ENCODE measurements at places on chromosomes 6 and 20.
A peak's percentile ranks its signal among the peaks of the same experiment; 100 is the strongest.

GRCh38 chr20:43691928-43692524 is 25.1 kb downstream of the MYBL2 start:
- H3K4me3 ChIP-seq: no peak overlapping the region
- H3K36me3 ChIP-seq: no peaks in the 10 kb centered on the region
- no peak for DNase-seq

GRCh38 chr6:134714679-134715078 is 235.2 kb downstream of the ALDH8A1 start:
- H3K27me3 ChIP-seq: no peaks in the 10 kb centered on the region
- peaks cover 7% of the 10 kb centered on the region for H3K4me1 ChIP-seq
- H3K27ac ChIP-seq: no peak overlapping the region
- no peaks in the 10 kb centered on the region for H3K36me3 ChIP-seq

- H3K27me3 ChIP-seq: no peaks in the 10 kb centered on the region
- no peaks in the 10 kb centered on the region for H3K4me1 ChIP-seq
- H3K36me3 ChIP-seq: no peaks in the 10 kb centered on the region
- peak overlapping the region; percentile 79 for H3K27ac ChIP-seq
- H3K4me3 ChIP-seq: no peak overlapping the region
These were observed 15.2 kb upstream of the MRPS18A start for GRCh38 chr6:43702534-43703440.

GRCh38 chr6:116373300-116373699 is 2.6 kb downstream of the DSE start:
- no peak overlapping the region for H3K27ac ChIP-seq
- peaks cover 9% of the 10 kb centered on the region for H3K4me1 ChIP-seq
- no peak for DNase-seq

DNA sequence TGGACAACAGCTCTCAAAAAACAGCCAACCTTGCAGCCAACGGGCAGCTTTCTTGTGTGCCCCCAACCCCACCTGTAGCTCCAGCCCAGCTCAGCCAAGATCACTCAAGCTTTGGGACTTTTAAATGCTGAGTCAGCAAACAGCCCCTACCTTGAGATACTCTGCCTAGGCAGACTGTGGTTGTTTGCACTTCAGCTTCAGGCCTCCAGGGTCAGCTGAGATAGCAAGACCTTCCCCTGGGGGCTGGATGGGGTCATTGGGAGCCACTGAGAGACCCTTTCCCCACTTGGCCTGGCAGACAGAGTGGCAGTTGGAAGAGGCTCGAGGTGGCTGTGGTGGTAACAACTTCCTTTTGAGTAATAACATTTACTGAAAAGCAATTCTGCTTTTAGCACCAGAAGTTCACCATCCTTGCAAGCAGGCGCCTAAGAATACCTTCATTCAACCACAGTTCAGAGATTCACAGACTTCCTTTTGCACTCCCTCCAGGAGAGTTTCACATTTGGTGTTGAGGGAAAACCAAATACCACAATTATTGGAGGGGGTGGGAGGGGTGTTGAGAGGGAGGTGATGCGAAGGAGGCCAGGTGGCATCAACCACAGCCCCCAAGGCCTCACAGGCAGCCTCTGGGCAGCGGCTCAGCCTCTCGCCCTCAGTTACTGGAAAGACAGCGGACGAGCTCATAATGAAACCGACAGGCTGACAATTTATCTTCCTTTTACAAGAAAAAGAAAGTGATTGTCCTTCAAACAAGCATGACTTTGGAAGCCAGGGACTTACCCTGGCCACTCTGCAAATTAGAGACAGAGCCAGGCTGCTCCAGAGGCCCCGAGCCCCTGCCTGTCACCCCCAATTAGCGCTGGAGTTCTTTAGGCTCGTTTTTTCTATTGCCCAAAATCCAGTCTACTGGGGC is 148.1 kb downstream of the CEBPB start:
- H3K4me1 ChIP-seq: peaks cover under 1% of the 10 kb centered on the region
- H3K27me3 ChIP-seq: no peaks in the 10 kb centered on the region
- no peak overlapping the region for H3K27ac ChIP-seq

DNA sequence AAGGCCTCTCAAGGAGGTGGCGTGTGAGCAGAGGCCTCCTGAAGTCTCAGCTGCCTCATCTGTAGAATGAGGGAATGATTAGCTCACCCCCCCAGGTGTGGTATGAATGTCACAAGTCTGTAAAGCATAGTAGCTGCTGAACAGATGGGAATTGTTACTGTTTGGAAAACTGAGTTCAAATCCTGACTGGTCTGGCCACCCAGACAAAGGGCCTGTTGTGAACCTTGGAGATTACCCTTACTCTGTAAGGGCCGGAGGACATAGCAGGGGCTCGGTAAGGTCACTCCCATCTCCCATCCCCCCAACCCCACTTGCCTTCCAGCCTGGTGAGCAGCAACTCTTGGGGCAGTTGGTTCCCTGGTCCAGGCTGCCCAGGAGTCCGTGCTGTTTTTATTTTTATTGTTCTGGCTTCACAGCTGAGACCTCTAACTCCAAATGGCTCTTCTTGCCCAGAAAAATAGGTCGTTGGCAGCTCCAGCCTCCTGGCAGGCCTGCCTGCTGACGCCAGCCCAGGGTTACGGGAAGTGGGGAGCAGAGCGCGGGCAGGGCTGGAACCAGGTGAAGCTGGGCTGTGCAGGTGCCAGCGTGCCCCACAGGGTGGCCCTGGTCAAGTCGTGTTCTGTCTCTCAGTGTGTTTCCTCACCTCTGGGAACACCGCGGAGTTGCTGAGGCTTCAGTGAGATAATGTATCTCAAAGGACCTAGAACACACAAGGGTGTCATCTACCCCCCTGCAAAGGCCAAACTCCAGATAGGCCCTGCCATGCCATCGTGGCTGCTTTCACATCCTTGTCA is 4.5 kb upstream of the SIRPA start:
- H3K27ac ChIP-seq: peak overlapping the region; percentile 29
- DNase-seq: peak; percentile 78
- H3K4me1 ChIP-seq: peaks cover 21% of the 10 kb centered on the region
- H3K27me3 ChIP-seq: no peaks in the 10 kb centered on the region
- H3K4me3 ChIP-seq: no peak overlapping the region

DNA sequence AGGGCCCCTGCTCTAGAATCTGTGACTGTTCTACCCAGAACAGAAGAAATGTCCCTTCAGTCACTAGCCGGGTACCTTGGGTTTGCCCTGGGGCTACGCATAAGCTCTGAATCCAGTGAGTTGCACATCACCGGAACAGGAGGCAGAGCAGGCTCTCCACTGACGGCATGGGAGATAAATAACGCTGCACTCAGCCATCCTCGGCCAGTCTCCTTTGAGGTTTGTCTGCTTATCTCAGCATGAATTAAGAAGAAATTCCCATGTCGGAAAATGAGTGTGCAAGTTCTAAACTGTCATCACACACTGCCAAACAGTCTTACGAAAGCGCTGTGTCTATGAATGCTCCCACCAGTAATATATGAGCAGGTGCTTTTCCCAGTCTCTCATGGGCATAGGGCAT is 90.8 kb downstream of the FAM50B start:
- H3K4me3 ChIP-seq: no peak overlapping the region
- DNase-seq: no peak
- no peak overlapping the region for H3K27ac ChIP-seq
- H3K36me3 ChIP-seq: no peaks in the 10 kb centered on the region
- no peaks in the 10 kb centered on the region for H3K27me3 ChIP-seq

DNA sequence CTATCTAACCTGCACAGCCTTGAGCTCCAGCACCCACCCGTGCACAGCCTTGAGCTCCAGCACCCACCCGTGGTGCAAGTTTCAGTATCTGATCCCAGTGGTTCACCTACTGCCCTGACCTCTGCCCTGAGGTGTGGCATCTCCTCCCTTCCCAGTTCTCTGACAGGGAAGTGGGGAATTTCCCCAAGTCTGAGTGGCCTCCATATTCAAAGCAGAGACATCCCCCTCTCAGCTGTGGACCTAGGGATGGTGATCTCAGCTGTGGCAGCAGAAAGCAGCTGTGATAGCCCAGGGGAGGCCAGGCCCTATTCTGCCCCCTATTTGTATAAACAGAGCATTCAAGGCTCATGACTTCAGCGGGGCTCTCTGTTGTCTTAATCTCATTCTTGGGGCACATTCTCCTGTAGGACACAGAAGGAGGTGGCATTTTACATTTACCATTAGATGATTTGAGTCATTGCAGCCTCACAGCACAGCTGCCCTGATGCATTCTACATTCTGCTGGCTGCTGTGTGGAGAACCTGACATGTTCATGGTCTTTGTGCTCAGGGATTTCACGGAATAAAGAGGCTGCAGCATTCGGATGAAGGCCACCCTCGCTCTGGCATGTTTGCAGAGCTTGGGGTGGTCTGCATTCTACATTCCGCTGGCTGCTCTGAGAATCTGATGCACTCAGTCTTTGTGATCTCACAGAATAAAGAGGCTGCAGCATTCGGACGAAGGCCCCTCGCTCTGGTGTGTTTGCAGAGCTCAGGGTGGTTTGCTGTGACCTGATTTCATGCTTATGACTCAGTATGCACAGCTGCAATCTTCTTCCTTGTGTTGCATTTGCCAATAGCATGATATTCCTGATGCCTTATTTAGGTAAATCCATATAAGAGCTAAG is 16.9 kb downstream of the GPR31 start:
- DNase-seq: no peak
- H3K27me3 ChIP-seq: no peaks in the 10 kb centered on the region
- no peaks in the 10 kb centered on the region for H3K36me3 ChIP-seq
- no peaks in the 10 kb centered on the region for H3K4me1 ChIP-seq

DNA sequence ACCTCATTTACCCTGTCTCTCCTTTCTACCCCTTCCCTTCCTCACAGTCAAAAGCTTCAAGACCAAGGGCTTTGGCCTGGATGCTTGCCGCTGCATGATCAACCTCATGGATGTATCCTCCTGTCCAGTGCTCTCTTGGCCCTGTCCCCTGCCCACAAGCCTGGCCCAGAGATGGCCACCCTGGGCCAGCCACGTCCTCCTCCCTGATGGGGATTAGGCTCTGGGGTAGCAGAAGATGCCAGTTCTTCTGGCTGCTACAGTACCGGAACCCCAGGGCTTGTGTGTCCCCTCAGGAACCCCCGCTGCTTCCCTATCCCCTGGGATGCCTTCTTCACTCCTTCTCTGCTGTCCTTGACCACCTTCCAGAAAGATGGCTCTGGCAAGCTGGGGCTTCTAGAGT is 22.3 kb downstream of the CAPN11 start:
- H3K4me3 ChIP-seq: no peak overlapping the region
- no peaks in the 10 kb centered on the region for H3K4me1 ChIP-seq
- H3K27me3 ChIP-seq: no peaks in the 10 kb centered on the region
- no peak overlapping the region for H3K27ac ChIP-seq
- no peak for DNase-seq

DNA sequence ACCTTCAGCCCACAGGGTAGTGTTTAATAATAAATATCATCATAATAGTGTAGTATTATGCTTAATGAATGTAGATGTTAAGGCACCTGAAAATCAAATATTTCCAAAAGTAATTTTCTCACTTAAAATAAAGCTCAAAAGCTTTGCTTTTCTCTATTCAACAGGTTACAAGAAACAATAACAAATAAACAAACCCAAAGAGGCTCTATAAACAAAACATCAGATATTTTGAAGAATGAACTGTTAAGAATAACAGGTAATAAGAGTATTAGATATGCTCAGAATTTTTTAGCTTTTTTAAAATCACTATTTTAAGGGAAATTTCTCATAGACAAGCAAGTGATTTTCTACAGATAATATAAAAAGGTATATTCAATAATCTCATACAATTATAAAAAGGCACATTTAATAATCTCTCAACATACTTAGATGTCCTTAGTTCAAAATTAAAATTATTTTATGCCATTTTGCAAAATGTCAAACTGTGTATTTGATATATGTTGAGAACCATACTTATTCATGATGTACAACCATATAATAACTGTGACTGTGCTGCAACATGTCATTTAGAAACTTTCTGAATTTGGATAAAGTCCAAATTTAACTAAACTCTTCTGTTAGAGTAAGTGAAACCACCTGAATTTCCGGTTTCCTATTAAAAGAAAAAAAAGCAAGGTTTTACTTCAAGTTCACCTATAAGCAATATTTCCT is 35.8 kb downstream of the PHIP start:
- H3K36me3 ChIP-seq: peaks cover 25% of the 10 kb centered on the region
- no peak overlapping the region for H3K27ac ChIP-seq
- H3K4me1 ChIP-seq: no peaks in the 10 kb centered on the region

DNA sequence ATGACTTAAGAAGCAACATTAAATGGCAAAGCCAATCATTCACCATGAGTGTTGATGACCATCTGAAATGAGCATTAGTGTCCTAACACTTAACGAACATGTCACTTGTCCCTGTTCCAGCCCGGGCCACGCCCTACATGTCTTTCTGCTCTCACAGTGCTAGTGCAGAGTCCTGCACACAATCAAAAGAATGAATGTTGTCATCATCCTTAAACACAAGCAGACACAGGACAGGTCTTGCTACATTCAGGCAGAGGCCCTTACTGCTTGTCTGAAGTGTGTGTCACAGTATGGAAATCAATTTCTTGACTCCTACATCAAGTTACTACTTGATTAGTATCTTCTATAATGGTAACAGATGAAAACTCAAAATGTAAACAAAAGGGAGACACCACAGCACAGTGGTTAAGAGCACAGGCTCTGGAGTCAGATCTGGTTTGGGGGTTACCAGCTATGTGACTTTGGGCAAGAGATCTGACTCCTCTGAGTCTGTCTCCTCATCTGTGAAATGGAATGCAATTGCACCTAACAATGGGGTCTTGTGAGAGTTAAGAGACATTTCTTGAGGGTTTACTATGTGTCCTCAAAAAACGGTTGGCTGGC is 17.4 kb downstream of the UBE2V1 start:
- peaks cover 37% of the 10 kb centered on the region for H3K4me1 ChIP-seq
- no peaks in the 10 kb centered on the region for H3K27me3 ChIP-seq
- DNase-seq: no peak
- H3K36me3 ChIP-seq: peaks cover 31% of the 10 kb centered on the region
- no peak overlapping the region for H3K4me3 ChIP-seq

DNA sequence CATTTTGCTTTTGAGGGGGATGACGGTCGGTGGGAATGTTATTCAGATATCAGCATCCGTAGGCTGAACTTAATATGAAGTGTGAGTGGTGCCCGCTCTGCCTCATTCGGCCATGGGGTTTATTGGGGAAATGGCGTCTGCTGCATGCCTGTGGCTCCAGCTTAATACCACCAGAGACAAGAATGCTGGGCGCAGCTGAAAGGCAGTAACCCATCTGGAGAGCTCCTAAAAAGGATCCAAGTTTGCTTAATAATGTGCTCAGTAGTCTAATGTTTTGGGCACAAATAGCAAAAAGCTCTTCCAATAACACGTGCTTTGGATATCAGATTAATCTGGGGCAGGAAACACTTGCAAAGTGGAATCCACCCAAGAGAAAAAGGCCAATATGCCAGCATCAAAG is 273.0 kb upstream of the TAB2 start:
- no peaks in the 10 kb centered on the region for H3K27me3 ChIP-seq
- H3K27ac ChIP-seq: no peak overlapping the region
- no peaks in the 10 kb centered on the region for H3K4me1 ChIP-seq
- H3K36me3 ChIP-seq: no peaks in the 10 kb centered on the region
- no peak overlapping the region for H3K4me3 ChIP-seq

- DNase-seq: no peak
- no peaks in the 10 kb centered on the region for H3K27me3 ChIP-seq
- H3K4me1 ChIP-seq: no peaks in the 10 kb centered on the region
- no peak overlapping the region for H3K4me3 ChIP-seq
- no peak overlapping the region for H3K27ac ChIP-seq
These were observed 89.9 kb upstream of the ECI2 start for GRCh38 chr6:4225161-4225872.

- H3K4me1 ChIP-seq: peaks cover 9% of the 10 kb centered on the region
- H3K27me3 ChIP-seq: no peaks in the 10 kb centered on the region
- H3K4me3 ChIP-seq: no peak overlapping the region
- no peak for DNase-seq
These were observed 327.3 kb upstream of the HSF2 start for GRCh38 chr6:122072014-122072647.

- H3K27me3 ChIP-seq: no peaks in the 10 kb centered on the region
- H3K36me3 ChIP-seq: no peaks in the 10 kb centered on the region
- no peak overlapping the region for H3K4me3 ChIP-seq
- no peak overlapping the region for H3K27ac ChIP-seq
- H3K4me1 ChIP-seq: no peaks in the 10 kb centered on the region
These were observed 93.7 kb downstream of the UBE3D start for GRCh38 chr6:82971877-82972460.

All from tibial artery (tissue), 4 donors.